RPMI8226 (cell line): ENCODE measurements at places on chromosomes 5 and 9.

DNA sequence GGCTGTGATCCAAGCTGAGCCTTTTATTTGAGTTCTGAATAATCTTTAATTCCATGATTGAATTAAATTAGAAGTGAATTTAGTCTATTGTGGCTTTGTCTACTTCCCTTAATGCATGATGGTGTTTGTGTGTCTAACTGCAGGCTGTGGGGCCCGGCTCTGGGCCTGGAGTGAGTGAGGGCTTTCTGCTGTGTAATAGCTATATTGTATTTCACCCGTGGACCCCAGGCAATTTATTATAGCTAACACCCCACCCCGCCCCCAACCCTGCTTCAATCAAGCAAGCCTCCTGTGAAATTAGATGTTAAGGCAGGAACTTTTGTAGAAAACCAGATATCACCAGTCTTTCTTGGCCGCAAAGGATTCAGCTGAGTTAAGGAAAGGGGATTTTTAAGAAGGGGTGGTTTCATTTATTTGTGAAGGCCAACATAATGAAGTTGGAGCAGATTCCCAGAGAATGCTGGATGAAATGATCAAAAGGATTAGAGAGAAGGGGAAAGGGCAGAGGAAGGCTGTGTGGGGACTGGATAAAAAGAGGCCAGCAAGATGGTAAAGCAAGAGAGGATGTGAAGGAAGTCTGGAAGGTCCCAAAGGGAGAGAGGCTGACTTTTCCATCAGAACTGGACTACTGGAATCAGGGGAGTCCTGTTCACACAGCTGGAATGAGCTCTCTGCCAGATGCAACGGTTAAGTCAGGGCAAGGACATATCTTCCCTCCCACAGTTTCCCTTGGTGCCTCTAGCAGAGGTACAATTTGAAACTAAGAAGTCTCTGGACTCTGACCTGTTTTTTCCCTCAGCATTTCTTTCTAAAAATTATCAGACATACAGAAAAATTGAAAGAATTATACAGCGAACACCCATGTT is 125.3 kb upstream of the SAP30L start:
- DNase-seq, result no peak

GRCh38 chr9:131433302-131433854 is 39.5 kb downstream of the PRRC2B start:
- DNase-seq, result no peak

DNA sequence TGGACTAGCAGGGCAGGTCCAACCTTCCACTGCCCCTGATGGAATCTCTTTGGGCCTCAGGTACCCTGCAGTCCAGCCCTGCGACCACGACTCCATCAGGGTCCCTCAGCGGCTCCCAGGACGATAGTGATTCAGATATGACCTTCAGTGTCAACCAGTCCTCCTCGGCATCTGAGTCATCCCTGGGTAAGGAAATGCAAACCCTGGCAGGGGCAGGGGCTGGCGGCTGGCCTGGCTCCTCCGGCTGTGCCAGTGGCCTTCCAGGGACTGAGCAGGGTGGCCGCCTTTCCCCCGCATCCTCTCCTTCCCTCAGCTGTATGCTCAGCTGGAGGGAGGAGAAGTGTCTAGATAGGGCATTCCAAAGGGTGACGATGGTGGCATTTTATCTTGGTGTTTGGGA is 45.0 kb downstream of the NEURL1B start:
- DNase-seq, result no peak

- DNase-seq, result no peak
These were observed 79.0 kb downstream of the MRPS30 start for GRCh38 chr5:44887722-44888121.
